ENCODE measurements at places on chromosomes 1 and 21.

DNA sequence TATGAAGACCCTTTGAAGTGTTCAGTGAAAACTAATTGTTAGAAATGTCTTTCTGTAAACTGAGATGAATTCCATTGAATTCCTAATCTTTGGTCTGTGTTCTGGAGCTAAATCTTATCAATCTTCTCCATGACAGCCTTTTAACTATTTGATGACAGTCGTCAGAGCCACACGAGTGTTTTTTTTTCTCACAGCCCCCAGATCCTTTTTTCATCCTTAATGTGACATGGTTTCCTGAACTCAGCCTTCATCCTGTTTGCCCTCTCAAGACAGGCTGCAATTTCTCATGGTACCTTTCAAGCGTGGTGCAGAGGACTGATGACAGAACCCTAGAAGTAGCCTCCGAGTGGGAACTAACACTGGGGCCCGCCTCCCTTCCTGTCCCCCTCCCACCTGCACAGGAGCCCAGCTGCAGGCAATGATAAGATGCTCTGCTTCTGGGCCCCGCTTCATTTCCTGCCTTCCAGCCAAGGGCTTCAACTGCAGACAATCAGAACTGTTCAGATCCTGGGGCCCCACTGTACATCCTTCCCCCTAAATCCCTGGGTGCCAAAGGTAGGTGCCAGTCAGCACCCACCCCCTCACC, 114.6 kb upstream of the VAV3 start:
- no peak for DNase-seq

DNA sequence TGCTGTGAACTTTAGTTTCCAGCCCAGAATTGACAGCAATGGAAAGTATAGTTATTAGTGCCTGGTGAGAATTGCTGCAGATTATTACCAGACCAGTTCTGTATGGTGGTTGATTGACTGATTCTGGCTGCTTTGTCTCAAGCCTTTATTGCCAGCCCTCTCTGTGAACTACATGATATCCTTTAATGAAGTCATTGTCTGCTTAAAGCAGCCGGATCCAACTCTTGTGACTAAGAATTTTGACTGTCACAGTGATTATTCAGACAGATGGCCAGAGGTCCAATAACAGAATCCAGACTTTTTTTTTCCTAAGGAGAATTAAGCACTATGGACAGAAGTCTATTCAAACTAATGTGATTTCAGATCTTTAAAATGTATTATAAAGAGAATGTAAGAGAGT, 1548.6 kb upstream of the B3GALT2 start:
- no peak for DNase-seq

GRCh38 chr1:87335175-87335884, 6.7 kb downstream of the LMO4 start:
- peak; percentile 66 for DNase-seq

DNA sequence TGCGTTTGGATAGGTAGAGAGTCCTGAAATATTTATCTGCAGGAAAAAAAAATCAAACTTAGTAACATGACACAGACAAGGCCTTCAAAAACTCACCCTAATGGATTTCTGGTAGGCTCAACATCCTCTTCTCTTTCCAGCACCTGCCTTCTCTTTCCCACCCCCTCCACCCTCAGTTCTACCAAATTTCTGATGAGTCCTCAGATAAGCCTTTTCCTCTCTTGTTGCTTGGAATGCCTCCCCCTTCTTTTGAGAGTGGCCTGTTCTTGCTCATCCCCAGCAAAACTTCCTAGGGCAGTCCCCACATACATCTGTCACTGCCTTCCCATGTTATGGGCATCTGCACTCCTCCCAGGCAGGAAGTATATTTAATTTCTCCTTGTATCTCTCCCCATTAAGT, 7.6 kb upstream of the LBR start:
- DNase-seq, result peak; percentile 35

GRCh38 chr1:210428696-210429095, 100.0 kb downstream of the HHAT start:
- DNase-seq, result no peak

DNA sequence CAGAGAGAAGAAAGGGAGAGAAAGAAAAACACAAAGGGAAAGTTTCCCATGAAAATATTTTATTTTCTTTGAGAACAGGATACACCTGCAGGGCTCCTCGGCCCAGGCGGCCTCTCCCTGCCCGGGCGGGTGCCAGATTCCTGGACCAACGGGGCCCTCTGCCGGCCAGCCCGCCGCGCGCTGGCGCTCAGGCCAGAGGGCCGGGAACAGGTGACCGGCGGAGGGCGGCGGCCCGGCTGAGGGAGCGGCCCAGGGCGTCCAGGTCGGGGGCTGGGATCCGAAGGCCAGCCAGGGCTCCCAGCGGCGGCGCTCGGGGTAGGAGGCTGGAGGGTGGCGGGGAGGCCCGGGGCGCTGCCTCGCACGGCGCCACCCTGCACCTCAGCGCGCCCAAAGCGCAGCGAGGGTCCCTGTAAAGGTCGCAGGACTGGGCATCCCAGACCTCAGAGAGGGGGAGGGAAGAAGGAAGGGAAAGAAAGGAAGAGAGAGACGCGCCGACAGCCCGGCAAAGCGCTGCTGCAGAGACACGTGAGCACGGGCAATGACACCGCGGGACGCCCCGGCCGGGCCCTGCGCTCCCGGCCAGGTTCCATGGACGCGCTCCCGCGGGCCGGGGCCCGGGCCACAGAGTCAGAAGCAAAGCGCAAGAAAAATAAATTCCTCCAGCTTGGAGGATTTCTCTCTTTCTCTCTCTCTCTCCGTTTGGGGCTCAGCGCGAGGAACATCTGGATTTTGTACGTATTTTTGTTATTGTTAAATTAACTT, 927 bp downstream of the WNT9A start:
- DNase-seq, result peak; percentile 41

- DNase-seq, result no peak
Observed at GRCh38 chr21:30211071-30211470, 4.8 kb downstream of the CLDN8 start.

GRCh38 chr1:160652924-160653619, 6.2 kb upstream of the SLAMF1 start:
- DNase-seq, result no peak

DNA sequence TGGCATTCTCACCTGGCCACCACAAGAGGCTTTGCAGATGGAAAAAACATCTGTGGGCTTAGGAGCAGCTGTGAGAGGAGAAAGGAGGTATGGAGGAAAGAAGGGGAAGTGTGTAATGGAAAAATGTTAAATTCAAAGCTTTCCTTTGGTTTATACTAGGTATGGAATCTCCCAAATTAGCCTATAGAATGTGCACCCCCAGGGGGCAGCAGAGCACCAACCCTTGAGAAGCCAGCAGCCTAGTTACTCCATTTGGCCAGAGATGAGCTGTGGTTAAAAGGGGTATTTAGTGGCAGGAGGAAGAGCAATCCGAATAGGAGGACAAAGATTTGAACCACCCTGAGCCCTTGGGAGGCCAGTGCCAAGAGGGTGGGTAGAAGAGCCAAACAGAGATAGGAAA, 97.5 kb upstream of the CTTNBP2NL start:
- DNase-seq, result peak; percentile 40

DNA sequence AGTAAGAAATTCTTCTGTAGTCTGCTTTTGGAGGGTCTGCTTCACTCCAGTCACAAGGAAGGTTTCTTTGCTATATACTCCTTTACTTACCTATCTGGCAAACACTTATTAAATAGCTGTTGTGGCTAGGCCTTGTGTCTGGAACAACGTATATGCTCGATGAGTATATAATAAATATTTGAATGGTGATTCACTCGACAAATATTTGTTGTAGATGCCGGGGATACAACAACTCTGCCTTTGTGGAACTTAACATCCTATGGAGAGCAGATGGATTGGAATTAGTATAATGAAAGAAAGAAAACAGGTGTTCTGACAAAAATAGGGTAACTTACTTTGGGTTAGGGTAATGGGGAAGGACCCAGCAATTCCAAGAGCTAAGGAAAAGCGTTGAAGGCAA, 31.1 kb downstream of the KPNA6 start:
- no peak for DNase-seq

DNA sequence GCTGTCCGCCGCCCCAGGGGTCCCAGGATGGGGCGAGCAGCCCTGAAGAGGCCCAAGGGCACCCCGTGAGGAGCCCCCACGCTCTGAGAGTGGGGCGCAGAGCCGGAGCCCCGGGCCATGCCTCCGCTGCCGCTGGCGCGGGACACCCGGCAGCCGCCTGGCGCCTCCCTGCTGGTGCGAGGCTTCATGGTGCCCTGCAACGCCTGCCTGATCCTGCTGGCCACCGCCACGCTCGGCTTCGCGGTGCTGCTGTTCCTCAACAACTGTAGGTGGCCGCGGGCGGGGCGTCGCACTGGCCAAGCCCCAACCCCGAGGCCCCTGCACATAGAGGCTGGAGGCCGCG, 14.5 kb downstream of the AGRN start:
- no peak for DNase-seq

DNA sequence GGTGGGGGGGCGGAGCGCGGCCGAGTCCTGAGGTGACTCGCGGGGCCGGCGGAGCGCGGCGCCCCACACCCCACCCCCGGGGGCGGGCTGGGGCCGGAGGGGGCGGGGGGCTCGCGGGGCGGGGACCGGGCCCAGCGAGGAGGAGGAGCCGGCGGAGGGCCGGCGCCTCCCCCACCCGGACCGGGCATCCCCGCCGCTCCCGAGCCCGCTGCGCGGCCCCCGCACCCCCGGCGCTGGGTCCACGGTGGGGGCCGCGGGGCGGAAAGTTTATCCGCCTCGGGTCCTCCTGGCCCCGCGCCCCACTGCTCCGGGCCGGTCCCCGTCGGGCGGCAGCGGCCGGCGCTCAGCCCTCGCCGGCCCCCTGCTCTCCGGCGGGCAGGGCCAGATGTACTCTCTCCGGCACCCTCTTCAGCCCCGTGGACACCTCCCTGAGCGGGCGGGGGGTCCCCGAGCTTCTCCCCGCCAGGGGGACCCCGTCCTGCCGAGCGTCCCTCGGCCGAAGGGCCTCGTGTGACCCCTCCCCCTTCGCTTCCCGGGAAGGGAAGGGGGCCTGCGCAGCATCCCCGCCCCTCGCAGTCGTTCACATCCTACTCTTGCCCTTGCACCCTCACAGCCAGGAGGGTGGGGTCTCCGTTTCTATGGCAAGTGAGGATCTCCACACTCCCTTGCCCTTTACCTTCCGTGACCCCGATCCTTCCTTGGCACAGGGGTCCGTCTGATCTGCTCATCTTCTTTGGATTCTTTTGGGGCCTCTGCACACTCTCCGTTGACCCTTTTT, 663 bp downstream of the CAMTA1 start:
- DNase-seq, result peak; percentile 31

DNA sequence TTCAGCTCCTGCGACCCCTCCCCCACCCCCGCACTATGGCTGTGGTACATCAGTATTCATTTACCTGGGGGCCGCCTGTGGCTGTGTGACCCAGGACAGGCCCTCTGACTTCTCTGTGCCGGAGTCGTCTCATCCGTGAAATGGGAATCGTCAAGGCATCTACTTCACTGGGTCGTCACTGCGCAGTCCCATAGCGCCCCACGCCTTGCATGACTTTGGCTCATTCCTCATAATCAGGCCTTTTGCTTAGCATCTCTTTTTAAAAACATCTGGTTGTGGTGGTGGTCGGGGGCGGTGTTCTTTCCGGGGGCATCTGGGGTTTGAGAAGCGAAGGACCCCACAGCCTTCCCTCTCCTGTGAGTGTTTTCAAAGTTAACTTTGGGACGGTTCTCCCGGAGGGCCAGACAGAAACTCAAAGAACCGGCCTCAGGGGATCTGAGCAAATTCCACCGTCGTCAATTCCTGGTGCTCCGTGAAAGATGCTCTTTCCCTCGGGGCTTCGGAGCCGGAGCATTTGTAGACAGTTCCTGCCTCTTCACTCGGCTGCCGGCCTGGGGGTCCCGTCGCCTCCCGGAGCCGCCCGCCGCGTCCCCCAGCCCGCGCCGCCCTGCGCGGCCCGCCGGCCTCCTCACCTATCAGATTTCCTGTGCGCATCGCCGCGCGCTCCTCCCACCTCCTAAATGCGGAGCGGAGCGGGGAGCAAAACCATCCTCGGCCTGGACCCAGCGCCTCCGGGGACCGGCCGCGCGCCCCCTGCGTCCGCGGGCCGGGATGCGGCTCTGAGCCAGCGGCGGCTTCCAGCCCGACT, at the start of gene B3GALT5:
Gene B3GALT5 (plus strand): TSS at position 708 of the 808 bp plus-strand sequence. CDS start 47,620 bp downstream, outside the sequence.
- no peak for DNase-seq

GRCh38 chr1:228349701-228350171, 56.9 kb downstream of the TRIM11 start:
- no peak for DNase-seq

DNA sequence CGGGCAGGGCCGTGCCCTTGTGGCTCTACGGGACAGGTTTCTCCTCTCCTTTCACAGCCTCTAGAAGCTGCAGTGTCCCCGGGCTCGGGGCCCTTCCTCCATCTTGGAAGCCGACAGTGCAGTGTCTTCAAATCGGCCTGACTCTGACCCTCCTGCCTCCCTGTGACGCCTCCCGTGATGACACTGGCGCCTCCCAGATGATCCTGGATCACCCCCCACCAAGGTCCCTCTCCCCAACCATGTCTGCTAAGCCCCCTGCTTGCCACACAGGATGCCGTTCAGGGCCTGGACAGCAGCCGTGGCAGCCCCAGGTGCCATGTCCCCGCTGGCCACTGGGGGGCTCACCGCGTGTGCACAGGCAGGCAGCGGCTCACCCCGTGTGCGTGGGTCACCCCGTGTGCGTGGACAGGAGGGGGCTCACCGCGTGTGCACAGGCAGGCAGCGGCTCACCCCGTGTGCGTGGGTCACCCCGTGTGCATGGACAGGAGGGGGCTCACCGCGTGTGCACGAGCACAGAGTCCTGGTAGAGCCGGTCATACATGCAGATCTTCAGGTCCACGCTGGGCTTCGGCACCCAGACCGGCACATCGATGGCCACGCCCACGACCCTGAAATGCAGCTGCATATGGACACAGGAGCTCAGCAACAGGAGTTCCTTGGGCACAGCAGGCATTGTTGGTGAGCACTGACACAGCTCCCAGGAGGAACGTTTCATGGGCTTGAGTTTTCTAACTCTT, 24.9 kb upstream of the TMEM52 start:
- DNase-seq, result peak; percentile 49

GRCh38 chr1:204262506-204263253, 48.9 kb upstream of the GOLT1A start:
- no peak for DNase-seq

- no peak for DNase-seq
Observed at GRCh38 chr21:28699596-28700259, 292.9 kb downstream of the LTN1 start.

DNA sequence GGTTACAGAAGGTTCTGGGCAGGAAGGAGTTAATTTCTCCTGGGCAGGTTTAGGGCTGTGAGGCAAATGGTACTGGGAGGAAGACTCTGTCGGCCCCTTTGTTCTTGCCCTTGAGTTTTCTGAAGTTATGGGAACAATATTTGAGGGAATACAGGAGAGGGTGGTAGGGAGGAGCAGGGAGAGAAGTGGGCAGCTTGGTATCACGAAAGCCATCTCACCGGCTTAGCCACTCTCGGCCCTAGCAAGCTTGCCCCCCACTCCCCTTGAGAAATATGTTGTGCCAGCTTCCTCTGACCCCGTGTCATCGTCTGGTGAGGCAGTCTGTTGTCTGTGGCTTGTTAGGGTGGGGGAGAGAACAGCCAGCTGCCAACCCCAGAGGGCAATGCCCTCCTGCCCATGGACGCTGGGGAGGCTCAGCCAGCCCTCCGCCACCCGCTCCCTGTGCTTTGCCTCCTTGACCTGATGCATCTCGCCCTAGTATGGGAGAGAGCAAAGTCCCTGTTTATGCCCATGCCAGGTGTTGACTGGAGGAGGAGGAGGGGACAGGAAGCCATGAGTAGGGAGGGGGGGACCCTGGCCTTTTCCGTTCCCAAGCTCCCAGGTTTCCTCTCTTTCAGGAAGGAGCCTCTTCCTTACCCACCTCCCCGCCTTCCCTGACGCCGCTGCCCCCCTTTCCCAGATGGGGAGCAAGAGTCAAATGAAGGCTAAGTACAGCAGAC, 1.2 kb downstream of the EFNA1 start:
- no peak for DNase-seq

GRCh38 chr1:170586321-170587252, 54.6 kb downstream of the GORAB start:
- no peak for DNase-seq

Measured in SK-N-DZ (cell line).